ENCODE measurements at places on chromosomes 16 and 17.

- DNase-seq, result no peak
These were observed 1.5 kb upstream of the NT5C start for GRCh38 chr17:75133001-75133400.

GRCh38 chr17:27572665-27573064 is 58.3 kb upstream of the LGALS9 start:
- no peak for DNase-seq

- DNase-seq, result no peak
These were observed 44.1 kb downstream of the NXN start for GRCh38 chr17:935485-935884.

DNA sequence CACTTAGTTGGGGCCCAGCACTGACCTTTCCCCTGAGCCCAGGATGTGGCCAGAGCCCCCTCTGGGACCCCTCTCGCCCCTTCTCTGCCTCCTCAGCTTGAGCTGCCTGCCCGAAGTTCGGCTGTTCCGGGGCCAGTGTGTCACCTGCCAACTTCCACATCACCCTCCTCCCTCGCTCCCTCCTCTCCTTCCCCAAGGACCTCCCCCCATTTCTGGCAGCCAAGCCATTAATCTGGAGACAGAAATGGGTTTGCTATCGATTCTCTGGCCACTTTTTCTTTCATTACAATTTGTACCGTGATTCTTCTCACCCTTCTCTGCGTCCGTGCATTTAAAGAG is 8.8 kb upstream of the ADAM11 start:
- DNase-seq, result no peak

GRCh38 chr17:72838068-72838467 is 254.4 kb downstream of the SLC39A11 start:
- DNase-seq, result no peak

- DNase-seq, result no peak
These were observed 47.0 kb downstream of the COTL1 start for GRCh38 chr16:84570739-84571403.

Data from stromal cell of bone marrow (primary cell).